Left ventricle myocardium inferior (tissue), 1 donor: ENCODE measurements at places on chromosomes 6 and 20.

GRCh38 chr20:46164254-46164653 is 46.1 kb downstream of the CD40 start:
- DNase-seq: no peak

DNA sequence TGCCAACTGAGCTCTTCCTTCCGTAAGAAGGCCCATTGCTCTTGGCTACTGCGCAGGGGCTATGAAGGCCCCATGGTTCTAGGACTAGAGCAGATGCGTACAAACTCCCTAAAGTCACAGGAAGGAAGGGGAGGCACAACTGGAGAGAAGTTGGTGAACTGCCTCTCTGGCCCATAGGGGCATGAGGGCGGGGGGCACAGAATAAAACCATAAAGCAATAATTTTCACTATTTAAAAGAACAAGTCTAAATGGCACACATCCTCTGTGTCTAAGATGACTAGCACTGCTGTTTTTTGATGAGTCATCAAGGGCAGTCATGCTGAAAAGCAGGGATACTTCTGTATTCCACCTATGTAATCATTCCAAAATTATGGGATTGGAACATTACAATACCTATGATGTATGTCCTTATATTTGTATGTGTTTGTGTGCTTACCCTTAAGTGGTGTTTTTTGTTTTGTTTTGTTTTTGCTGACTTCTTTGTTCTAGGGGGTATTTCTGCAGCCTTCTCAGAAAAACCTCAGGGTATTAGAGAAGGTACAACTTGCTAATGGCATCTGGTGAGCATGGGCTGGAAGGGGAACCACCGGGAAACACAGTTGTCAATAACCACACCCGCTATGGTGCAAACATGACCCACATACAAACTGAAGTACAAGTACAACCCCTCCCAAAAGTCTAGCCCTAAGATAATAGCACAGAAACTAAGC is 36.9 kb downstream of the B4GALT5 start:
- DNase-seq: no peak

- no peak for DNase-seq
Observed at GRCh38 chr20:62501801-62502495, 26.2 kb upstream of the GATA5 start.

GRCh38 chr6:141077355-141078333 is 1055.1 kb upstream of the GJE1 start:
- DNase-seq: no peak

GRCh38 chr6:134436950-134437349 is 119.0 kb upstream of the SGK1 start:
- no peak for DNase-seq

DNA sequence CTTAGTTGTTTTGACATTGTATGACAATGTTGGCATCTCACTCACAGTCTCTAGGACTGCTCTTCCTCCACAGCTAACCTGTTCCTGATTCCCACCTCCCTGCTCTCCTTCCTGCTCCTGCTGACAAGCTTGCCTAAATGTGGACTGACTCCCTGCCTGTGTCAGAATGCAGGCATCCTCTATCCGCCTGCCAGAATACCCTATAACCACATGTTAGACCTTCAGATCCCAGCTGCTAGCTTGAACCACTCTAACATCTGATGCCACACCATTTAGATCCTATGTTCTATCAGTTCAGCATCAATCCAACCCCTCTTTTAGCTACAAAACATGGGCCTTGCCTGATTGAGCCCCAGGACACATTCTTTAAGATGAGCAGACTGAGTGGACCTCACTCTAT is 12.2 kb downstream of the FILIP1 start:
- no peak for DNase-seq

DNA sequence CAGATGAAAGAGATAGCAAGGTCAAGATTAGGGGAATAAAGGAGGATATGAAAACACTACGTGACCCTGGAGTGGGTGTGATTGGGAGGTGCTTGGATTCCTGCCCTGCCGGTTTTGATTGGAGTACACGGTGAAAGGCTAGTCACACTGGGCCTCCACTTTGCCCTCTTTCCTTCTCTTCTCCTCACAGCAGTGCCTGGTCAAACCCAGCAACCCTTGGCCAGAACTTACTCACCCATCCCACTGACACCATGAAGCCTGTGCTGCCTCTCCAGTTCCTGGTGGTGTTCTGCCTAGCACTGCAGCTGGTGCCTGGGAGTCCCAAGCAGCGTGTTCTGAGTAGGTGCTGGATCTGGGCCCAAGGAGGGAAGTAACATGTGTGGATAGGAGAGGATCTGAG is at the start of gene WFDC13:
WFDC13 (plus strand) TSS at position 166 of the 400 bp plus-strand sequence; CDS start at position 252, 86 bp downstream.
- no peak for DNase-seq

DNA sequence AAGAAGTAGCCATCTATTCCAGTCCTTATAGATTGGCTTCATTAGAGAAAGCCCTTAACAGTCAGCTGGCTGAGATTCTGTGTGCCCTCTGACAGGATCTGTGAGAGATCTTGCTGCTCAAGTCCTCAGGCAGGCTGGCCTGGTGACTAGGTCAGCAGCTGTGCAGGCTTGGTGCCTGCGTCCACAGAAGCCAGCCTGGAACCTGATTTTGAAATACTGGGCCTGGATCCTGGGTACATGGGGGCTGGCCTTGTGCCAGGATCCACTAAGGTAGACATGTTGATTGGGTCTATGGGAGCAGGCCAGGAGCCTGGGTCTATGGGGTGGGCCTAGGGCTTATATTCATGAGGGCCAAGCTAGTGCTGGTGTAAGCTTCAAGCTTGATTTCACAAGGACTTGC is 381.8 kb upstream of the MARCKS start:
- no peak for DNase-seq

DNA sequence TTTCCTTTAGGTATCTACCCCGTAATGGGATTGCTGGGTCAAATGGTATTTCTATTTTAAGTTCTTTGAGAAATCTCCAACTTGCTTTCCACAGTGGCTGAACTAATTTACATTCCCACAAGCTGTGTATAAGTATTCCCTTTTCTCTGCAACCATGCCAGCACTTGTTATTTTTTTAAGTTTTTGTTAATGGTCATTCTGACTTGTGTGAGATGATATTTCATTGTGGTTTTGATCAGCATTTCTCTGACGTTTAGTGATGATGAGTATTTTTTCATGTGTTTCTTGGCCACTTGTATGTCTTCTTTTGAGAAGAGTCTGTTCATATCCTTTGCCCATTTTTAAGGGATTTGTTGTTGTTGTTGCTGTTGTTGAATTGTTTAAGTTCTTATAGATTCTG is 871.1 kb downstream of the KIF16B start:
- no peak for DNase-seq

- DNase-seq: peak; percentile 78
Observed at GRCh38 chr20:44651684-44652423, at the start of gene ADA. Gene ADA (minus strand): TSS chr20:44651699. CDS start chr20:44651607, 92 bp downstream.

DNA sequence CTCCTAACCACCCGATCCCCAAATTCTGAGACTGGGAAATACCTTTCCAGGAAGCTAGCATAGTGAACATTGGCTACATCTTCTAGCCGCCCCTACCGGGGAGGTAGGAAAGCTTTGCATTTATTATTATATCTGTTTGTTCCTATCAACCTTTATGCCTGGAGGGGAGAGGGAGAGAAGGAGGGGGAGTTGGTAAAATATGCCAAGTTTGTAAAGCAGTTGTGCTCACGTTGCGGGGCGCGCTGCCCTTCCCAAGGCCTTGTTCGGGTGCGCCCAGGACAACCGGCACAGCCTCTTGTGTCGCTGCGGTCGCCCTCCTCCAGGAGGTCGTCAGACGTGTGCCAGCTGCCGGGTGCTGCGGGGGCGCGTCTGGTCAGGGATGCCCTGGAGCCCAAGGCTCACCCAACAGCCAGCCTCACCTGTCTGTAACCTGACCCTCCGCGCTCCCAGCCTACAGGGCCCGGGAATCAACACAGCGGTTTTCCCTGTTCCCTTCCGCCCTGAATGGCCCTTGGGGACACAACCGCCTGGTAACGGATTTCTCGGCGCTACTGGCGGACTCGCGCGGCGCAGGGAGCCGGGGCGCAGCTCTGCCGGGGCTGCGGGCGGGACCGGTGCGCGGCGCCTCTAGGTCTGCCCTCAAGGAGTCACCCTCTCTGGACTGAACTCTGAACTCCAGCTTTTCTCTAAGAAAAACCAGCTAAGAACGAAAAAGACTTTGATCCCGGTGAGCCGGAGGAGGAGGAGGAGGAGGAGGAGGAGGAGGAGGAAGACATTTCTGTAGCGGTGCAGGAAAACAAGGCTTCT is 1.1 kb upstream of the OVOL2 start:
- no peak for DNase-seq

GRCh38 chr6:125808060-125808459 is 17.3 kb downstream of the NCOA7 start:
- DNase-seq: no peak

GRCh38 chr6:162726947-162727321 is 632 bp downstream of the PRKN start:
- DNase-seq: no peak

- DNase-seq: no peak
Observed at GRCh38 chr6:97440590-97441176, 157.7 kb upstream of the MMS22L start.

DNA sequence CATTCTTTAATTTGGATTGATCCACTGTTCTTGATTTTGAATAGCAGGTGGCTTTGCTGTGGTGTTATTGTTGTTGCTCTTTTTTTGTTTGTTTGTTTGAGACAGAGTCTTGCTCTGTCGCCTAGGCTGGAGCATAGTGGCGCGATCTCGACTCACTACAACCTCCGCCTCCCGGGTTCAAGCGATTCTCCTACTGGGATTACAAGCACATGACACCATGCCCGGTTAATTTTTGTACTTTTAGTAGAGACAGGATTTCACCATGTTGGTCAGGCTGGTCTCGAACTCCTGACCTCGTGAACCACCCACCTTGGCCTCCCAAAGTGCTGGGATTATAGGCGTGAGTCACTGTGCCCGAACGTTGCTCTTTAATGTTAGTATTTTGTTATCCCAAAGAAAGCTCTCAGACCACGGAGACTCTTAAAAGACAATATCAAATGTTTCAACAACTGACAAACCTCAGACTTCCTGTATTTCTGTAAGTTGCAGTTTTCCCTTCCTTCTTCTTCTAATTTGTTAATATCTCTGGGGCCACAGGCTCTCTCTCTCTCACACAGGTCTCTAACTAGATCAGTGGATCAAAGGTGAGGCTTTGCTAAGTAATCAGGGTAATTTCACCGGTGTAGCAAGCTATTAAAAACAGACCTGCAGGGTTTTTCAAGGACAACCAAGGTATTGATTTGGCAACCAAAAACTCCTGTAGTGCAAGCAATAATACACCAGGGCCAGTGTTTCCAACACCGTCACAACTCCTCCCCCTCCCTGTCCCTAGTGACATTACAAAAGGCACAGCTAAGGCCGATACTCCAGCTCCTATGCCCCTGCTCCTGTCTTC is 48.8 kb upstream of the ZNF217 start:
- DNase-seq: no peak

DNA sequence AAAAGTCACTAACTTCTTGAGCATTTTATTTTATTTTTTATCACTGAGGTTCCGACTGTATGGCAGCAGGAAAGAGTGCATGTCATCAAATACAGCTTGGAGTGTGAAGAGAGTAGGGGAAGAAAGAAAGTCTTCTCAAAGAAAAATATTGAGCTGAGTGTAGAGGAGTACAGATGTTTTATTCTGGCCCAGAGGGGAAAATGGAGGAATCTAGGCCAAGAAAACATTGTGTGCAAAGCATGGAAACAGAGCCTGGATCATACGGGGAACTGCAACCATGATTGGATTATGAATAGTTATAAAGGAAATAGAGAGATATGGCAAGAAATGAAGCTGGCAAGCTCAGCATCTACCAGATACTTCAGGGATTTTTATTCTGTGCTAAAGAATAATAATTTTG is 104.2 kb upstream of the SCGN start:
- no peak for DNase-seq

DNA sequence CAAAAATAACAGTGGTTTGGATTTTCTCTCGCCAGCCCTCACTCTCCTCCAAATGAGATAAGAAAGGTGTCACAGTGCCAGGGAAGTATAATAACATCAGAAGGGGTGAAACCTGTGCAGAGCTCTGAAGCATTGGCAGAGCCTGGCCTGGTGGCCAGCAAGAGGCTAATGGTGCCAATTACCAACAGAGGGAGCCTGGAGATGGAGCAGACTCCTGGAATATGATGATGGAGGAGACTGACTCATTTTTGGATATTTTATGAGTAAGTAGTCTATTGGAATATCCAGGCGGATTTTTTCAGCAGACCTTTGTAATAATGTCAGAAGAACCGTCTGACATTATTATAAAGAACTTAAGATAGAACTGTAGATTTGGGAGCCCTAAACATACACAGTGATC is 442.6 kb upstream of the MARCKS start:
- DNase-seq: no peak

GRCh38 chr20:45338121-45339030 is 9.8 kb downstream of the SDC4 start:
- no peak for DNase-seq

DNA sequence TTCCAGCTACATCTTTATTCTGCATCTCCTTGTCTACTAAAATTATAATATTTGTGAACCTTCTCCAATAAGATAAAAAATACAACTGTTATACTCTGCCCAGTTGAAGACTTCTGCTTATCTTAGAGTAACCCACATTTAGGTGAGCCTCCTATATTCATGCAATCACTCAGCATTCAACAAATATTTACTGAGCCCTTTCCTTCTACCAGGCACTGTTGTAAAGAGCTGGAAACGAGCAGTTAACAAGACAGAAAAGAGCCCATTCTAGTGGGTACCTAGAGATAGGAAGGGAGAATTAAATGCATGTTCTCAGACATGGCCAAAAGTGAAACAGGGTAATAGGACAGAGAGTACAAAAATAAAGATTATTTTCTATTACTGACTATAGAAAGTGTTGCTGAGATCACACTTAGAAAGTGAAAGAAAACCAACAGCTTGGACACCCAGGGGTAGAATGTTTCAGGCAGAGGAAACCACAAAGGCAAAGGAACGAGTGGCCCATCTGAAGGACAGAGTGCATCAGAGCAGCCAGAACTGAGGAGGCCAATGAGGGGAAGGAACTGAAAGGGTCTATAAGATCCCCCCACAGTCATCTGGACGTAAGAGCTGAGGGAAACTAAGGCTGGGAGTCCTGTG is 50.8 kb upstream of the SMLR1 start:
- DNase-seq: no peak

DNA sequence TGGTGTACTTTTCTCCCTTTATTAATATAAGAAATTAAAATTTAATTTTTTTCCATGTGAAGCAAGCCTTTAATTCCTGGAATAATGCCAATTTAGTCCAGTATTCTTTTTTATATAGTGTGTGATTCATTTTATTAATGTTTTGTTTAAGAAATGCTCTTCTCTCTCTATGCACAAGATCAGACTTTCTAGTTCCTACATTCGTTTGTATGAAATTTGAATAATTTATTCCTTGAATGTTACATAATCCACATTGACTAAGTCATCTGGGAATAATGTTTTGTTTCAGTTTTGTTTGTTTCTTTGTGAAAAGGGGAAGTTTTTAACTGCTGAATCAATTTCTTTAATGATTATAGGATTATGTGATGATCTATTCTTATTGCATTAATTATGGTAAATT is 181.4 kb upstream of the ID4 start:
- no peak for DNase-seq
